Right hindlimb (tissue), 1 donor: ENCODE measurements at places on chromosomes 7 and 10.
A peak's percentile ranks its signal among the peaks of the same experiment; 100 is the strongest.

DNA sequence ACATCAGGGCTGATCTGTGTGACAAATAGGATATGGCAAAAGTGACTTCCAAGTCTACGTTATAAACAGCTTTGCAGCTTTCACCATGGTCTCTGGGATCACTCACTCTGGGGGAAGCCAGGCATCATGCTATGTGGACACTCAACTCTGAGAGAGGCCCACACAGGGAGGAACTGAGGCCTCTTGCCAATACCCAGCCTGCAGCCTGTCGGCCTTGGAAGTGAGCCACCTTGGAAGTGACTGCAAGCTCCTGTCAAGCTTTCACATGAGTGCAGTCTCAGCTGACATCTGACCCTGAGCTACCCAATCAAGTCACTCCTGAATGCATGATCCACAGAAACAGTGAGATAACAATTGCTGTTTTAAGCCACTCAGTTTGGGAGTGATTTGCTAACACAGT lies 56.5 kb downstream of the MMRN2 start:
- DNase-seq, result peak; percentile 63

GRCh38 chr7:91293840-91294239 lies 29.6 kb downstream of the FZD1 start:
- DNase-seq, result no peak

GRCh38 chr7:47561715-47562446 lies 20.0 kb downstream of the TNS3 start:
- no peak for DNase-seq

- DNase-seq, result no peak
Observed at GRCh38 chr10:131880016-131880590, 20.7 kb upstream of the PPP2R2D start.

GRCh38 chr10:72564596-72564995 lies 61.3 kb downstream of the MICU1 start:
- no peak for DNase-seq

GRCh38 chr10:114550756-114551635 lies 107.1 kb downstream of the ABLIM1 start:
- peak; percentile 52 for DNase-seq

- no peak for DNase-seq
Observed at GRCh38 chr10:856416-857157, 74.9 kb downstream of the LARP4B start.

DNA sequence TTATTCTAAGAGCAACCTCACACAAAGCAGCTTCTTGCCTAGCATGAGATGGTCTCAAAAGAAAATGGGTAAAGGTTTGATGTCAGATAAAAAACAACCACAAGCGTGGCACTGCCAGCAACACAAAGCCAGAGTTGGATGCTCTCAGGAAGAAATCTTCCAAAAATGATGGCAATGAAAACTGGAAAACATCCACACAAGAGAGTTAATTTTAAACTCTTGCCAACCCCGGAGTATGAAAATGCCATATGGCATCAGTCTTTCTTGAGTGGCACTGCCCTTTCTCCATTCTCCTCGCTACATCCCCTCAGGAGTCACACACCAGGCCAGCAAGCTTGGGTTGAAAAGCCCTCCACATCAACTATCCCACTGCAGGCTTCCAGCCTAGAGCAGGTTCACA lies 41.0 kb downstream of the CADPS2 start:
- no peak for DNase-seq

DNA sequence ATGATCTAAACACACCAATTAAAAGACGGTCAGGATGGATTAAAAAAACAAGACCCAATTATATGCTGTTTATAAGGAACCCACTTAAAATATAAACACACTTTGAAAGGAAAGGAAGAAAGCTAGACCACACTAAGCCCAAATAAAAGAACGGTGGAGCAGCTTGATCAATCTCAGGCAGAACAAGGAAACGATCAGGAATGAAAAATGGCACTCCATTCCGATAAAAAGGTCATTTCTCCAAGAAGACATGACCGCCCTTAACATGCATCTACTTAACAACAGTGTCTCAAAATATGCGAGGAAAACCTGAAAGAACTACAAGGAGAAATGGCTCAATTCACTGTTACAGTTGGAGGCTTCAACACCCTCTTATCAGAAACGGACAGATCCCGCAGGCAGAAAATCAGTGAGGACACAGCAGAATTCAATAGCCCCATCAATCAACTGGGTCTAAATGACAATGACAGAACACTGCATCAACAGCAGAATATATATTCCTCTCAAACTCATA lies 210.0 kb downstream of the MAD1L1 start:
- DNase-seq, result no peak

GRCh38 chr10:15660990-15661389 lies 58.7 kb downstream of the ITGA8 start:
- no peak for DNase-seq

DNA sequence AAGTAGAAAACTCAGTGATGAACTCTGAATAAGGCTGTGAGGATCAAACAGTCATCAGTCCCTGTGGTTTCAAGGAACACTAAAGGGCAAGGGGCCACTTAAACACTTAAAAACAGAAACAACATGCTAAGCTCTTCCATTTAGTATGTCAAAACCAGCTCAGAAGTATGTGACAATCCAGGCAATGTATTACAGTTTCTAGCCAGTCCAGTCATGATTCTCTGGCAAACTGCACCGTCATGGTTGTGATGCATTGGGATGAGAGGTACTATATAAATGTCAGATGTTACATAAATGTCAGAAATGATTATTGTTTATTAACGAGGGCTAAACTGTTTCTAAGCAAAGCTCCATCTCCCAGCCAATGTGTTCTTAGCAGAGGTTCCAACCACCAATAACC lies 4.7 kb upstream of the CREB5 start:
- peak; percentile 47 for DNase-seq

GRCh38 chr7:7122701-7123281 lies 59.6 kb upstream of the C1GALT1 start:
- no peak for DNase-seq

DNA sequence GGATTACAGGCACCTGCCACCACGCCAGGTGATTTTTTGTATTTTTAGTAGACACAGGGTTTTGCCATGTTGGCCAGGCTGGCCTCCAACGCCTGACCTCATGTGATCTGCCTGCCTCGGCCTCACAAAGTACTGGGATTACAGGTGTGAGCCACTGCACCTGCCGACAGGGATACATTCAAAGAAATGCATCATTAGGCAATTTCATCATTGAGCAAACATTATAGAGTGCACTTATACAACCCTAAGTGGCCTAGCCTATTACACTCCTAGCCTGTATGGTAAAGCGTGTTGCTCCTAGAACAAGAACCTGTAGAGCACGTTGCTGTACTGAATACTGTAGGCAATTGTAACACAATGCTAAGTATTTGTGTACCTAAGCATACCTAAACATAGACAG lies 350.3 kb downstream of the GALNT17 start:
- no peak for DNase-seq

- DNase-seq, result no peak
Observed at GRCh38 chr10:121088524-121088923, 237.4 kb downstream of the WDR11 start.

DNA sequence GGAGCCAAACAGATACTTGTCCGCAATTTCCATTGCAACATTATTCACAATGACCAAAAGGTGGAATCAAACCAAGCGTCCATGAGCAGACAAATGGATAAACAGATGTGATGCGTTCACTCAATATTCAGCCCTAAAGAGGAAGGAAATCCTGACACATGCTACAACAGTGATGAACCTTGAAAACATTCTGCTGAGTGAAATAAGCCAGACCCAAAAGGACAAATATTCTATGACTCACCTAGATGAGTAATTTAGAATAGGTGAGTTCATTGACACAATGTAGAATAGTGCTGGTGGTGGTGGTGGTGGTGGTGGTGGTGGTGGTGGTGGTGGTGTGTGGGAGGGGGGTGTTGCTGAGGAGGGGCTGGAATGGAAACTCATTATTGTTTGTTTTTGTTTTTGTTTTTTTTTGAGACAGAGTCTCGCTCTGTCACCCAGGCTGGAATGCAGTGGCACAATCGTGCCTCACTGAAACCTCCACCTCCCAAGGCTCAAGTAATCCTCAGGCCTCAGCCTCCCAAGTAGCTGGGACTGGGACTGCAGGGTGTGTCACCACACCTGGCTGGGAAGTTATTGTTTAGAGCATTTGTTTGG lies 28.6 kb downstream of the SMKR1 start:
- no peak for DNase-seq

- no peak for DNase-seq
Observed at GRCh38 chr10:99484626-99485581, 47.8 kb upstream of the NKX2-3 start.

- DNase-seq, result peak; percentile 39
Observed at GRCh38 chr10:70479626-70480238, 1.2 kb downstream of the PALD1 start.

- peak; percentile 74 for DNase-seq
Observed at GRCh38 chr7:73992101-73992562, 35.8 kb upstream of the ELN start.

GRCh38 chr10:14603534-14604102 lies 171.1 kb downstream of the FAM107B start:
- DNase-seq, result peak; percentile 38

DNA sequence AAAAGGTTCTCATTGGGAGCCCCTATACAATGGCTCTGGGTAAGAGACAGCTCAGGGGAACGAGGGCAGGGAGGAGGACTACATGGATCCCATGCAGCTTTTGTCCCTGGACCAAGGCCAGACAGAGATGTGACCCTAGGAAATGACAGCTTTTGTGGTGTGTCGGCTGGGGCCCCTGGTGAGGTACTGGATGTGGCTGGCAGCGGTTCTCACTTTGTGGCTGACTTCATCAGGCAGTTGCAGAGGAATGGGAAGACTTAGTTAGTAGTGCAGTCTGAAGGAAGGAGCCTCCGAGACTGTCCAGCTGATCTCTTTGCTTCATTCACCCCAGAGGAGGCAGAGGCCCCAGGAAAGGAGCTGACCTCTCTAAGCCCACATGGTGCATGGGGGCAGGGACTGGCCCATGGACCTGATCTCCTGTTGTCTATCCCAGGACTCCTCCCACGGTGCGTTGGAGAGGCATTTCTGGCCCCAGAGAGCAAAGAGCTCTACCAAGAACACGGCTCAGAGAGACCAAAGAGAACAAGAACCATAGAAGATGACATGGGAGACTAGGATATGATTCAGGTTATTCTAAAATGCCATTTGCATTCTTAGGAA lies 202.9 kb downstream of the RPS24 start:
- DNase-seq, result no peak

DNA sequence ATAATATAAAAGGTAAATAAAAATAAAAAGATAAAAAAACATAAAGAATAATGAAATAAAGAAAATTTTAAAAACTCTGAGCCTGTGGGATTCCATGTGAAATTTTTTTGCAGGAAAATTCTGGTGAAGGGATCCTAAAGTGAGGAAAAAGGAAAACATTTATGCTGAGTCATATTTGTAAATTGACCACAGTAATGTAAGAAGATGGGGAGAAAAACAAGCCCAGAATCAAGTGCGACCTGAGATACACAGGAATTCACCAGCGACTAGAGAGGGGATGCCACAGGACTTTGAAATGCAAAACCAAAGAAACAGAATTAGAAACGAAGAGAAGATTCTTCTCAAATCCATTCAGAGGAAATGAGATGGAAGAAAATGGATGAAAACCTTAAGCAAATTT lies 133.8 kb upstream of the PFKP start:
- no peak for DNase-seq

DNA sequence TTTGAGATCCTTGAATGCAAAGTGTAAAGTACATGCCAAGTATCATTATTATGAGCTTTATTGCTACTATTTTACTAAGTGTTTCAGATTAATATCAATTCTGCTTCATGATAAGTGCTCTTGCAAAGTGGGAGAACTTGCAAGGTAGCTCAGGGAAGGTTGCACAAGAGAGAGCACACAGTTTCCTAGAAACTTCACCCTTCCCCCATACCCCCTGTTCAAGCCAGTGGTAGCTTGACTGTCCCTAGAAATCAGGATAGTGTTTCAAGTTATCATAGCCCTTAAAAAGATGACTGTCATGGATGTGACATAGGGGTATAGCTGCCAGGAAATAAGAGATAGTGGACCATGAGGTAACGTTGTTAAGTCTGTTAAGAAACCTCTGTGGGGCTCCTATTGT lies 251.5 kb downstream of the TRIL start:
- DNase-seq, result no peak

- DNase-seq, result no peak
Observed at GRCh38 chr10:3876350-3876962, 91.4 kb upstream of the KLF6 start.

- no peak for DNase-seq
Observed at GRCh38 chr7:96479015-96479645, 157.2 kb upstream of the SLC25A13 start.

DNA sequence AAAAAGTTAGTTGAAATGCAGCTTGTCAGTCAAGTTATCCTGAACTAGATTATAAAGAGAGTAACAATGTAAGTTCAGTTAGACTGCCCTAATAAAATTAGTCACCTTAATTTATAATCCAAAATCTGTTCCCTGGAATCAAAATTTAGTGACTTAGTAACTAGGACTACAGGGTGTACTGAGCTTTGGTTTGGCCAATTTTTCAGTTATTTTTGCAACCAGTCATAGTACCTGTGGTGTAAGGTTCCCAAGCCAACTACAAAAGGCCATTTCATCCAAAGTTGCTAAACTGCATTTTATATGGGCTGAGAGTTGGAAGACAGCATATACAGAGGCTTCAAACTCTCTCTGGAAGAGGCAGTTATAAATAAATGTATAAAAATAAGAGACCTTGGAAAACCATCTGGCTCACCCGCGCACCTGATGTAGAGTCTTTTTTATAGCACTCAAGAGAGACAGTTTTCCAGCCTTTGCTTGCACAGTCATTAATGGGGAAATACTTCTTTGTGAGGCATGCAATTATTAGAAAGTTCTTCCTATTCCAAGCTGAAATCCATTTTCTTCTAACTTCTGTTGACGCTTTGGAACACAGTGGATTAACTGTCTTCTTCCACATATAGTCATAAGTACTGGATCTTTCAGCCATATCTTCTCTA lies 59.2 kb downstream of the PUS7 start:
- DNase-seq, result peak; percentile 44

DNA sequence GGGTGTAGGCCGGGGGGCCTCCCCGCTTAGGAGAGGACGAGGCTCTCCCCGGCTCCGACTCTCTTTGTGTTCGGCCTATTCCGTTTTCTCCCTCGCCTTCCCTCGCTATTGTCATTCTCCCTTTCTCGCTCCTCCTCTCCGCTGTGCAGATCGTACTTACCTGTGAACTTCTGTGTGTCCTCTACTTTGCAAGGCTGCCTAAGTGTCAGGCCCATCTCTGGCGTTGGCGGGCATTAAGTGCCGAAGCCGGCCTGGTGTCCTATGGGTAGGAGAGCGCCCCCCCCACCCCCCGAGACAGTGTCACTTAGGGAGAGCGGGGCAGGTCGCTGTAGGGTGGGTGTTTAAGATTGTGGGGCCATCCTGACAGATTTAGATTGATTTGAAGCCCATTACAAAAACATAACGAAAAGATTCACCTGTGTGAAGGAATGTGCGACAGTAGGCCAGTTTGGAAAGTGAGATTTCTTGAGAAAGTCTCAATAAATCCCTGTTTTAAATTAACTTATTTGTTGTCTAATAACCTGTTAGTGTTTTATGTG lies 579 bp downstream of the RBM33 start:
- peak; percentile 47 for DNase-seq

GRCh38 chr10:110432084-110432483 lies 65.6 kb upstream of the DUSP5 start:
- DNase-seq, result no peak
